Pericardium fibroblast (primary cell): ENCODE measurements at places on chromosomes 2 and 18. TPM values are rescaled to one million over a fixed set of nuclear protein-coding genes. Genes with fewer than 3 reads are reported as not detected.

Gene PPP1R7
- total RNA-seq: 40.9 and 74.5 TPM in 2 replicates

Gene COL4A4
- total RNA-seq: 0.43 and 15.9 TPM in 2 replicates

Gene NYAP2
- total RNA-seq: not detected in 2 replicates

Gene SLC40A1
- total RNA-seq: 14.1 and 29.8 TPM in 2 replicates
